Heart left ventricle (tissue), 16 donors: ENCODE measurements at places on chromosomes 2 and 18. TPM values are rescaled to one million over a fixed set of nuclear protein-coding genes. Genes with fewer than 3 reads are reported as not detected.

DNA sequence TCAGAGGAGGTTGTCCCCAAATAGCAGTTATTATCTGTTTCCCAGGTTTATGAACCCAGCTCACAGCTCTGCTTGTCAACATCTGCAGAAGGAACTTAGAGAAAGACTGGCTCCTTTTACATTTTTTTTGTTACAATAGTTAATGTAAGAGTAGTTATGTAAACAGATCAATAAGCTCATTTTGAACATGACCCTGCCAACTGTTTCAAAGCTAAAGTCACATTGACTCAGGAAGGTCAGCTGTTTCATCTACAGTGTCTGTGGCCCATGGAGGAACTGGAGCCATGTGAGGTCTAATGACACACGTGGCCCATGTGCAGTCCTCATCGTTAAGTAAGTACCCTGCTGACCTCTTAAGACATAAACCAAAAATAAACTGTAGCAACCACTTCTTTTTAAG, 97.1 kb downstream of the SH3RF3 start:
- DNase-seq: no peak

DNA sequence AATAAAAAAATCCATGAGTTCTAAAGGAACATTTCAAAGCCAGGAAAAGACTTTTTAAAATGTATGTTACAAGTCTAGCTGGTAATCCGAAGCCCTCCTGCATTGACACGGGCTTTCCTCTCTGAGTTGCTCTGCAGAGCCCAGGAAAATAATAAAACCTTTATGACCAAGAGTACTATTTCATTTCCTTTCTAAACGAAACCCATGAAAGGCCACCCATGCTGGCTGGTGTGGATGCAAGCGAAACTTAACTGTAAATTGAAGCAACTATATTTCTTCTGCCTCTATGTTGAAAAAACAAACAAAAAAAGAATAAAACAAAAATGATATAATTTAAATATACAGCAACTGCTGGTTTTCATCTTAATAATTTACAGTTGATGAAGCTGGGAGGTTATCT, 41.3 kb upstream of the ZNF532 start:
- DNase-seq: no peak

- DNase-seq: no peak
These were observed 1.1 kb upstream of the SPAST start for GRCh38 chr2:32061973-32062861.

DNA sequence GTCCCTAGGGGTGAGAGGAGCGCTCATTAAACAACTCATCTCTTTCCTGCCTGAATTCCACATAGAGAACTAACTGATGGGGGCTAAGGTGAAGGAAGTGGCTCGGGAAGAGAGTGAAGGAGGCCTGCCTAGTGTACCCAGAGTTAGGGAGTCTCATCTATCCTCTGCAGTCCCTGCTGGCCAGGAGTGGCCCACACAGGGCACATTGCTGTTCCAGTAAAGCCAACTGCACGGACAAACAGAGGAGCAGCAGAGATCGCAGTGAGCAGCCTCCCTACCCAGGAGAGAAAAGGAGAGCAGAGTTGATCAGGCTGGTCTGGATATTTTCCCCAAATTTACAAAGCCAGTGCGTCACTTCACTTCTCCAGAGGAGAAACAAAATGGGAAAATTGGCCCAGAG, 16.9 kb upstream of the FN1 start:
- no peak for DNase-seq

DNA sequence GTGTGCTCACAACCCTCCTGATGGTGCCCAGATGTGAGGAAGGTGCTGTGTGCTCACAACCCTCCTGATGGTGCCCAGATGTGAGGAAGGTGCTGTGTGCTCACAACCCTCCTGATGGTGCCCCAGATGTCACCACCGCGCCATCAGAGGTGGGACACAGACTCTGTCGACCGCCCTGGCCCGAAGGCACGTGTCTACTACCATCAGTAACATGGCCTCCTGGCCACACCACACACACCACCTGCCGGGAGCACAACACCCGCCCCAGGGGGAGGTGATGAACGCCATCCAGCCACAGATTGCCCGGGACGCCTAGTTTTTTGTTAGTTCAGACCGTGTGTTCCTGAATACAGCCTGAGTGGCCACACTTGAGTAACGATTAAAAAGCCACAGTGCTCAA, 24.5 kb downstream of the HDAC4 start:
- DNase-seq: no peak

GRCh38 chr2:174492963-174493431, 6.2 kb upstream of the GPR155 start:
- DNase-seq: no peak

DNA sequence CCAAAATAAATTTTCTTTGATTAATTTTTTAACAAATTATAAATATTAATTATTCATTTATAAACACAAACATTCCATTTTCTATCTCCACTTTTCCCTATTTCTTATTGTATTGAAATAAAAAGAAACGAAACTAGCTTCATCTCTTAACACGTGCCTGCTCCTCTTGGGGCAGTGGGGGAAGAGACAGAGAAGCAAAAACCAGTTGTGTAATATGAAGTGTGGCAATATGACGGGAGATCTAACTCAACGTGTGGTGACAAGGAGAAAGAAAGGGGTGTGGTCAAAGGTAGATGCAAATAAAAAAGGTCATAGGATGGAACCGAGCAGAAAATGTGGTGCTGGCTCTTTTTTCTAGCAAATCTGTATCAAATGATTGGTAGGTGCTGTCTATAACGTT, 106.9 kb upstream of the SLC8A1 start:
- DNase-seq: no peak

DNA sequence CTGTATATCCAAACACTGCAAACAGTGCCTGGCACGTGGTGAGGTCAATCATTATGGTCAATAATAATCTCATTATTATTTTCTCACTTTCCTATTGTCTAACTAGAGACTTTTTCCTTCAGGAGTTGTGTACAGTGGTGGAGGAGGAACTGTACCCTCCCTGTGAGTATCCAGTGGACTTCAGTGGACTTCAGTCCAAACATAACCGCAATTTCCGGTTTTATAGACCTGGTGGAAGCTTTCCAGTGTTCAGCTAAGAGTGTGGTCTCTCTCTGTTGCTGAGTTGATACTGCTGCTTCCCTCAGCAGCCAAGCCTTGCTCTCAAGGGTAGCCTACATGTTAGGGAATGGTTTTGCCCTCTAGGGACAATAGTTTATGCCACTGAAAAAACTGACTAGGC, 447.1 kb downstream of the TMEM182 start:
- no peak for DNase-seq

DNA sequence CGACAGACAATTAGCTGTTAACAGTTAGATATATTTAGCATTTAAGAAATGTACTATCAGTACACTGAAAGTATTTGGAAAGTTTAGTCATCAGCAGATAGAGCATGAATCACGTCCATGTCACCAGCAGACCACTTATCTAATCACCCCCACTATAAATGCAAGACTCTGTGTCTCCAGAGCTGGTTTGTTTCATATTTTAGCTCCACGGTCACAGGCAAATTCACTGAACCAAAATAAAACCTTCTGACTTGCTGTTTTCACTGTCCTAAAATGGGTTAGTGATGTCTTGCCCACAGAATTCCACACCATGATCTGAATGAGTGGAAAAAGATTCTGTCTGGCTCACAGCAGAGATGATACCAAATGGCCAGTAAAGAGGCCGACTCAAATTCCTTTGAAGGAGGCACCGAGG, 64.9 kb downstream of the CDH2 start:
- no peak for DNase-seq

DNA sequence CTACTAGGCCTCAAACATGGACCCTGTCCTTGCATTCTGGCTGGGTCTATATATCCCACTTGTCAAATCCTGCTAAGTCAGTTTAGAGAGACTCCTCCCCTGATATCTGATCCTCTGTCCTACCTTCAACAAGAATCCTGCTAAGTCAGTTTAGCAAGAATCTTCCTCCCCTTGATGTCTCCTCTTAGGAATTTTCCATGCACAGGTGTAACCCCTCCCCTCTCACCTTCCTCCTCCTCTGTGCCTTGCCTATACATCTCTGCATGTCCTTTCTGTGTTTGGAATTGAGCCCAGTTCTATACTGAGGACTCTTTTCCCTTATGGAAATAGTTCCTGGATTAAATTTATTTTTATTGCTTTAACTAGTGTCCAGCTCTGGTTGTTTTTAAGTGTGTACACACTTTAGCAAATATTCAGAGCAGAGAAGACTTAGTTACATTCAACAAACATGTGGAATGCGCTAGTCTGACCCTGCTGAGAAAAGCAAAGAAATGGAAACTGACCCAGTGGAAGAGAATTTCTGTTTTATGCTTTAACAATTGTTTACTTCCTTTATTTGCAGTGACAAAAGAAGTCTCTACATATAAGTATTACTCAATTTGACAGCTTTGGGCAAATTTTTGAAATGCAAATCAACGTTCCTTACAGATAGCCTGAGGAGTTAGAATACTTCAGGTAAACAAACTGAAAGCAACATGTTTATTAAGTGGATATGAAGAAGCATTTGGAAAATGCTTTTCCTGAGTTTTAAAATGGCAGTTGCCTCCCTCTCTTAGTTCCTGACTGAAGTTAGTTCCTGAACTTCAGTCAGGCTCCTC, 80.6 kb downstream of the RIT2 start:
- no peak for DNase-seq

DNA sequence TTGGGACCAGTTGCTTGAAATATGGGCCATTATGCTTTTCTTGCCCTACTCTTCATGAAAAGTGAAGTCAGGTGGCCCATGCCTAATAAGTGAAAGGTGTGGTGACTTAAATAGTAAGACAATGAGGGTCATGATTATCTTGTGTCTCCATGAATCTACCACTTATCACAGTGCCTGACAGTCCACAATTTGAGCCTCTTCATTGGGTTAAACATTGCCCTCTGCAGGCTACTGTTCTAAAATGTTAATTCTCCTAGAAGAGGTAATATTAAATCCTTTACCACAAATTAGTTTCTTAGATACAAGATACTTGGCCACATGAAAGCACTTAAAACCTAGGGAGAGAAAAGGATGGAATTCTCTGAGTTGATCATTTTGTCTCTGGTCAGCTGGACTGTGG, 4.0 kb downstream of the EGR4 start:
- no peak for DNase-seq

- DNase-seq: no peak
These were observed 139.4 kb upstream of the GPC1 start for GRCh38 chr2:240296104-240296406.

- DNase-seq: no peak
These were observed 382.0 kb downstream of the SOX11 start for GRCh38 chr2:6074089-6074643.

GRCh38 chr2:58010599-58010998, 36.0 kb upstream of the VRK2 start:
- DNase-seq: no peak

GRCh38 chr2:207110715-207111114, 55.0 kb downstream of the KLF7 start:
- no peak for DNase-seq

GRCh38 chr2:63049211-63049969, 1.2 kb upstream of the OTX1 start:
- DNase-seq: no peak

DNA sequence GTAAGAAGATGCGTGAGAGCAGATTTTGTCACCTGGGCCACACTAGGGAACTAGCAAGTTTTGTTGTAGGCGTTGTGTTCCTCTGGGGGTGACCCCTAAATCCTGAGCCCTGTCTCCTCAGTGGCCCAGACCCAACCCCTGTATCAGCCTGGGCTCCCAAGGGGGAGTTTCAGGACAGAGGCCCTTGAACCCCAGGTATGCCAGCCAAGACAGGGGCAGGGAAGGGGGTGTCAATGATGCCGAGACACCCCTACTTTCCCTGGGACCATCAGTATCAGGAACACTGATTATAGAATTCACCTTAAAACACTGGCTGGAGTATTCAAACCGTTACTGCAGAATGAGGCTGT, 39.1 kb upstream of the RPL31 start:
- no peak for DNase-seq

GRCh38 chr2:118861731-118862130, 14.3 kb upstream of the EN1 start:
- no peak for DNase-seq

DNA sequence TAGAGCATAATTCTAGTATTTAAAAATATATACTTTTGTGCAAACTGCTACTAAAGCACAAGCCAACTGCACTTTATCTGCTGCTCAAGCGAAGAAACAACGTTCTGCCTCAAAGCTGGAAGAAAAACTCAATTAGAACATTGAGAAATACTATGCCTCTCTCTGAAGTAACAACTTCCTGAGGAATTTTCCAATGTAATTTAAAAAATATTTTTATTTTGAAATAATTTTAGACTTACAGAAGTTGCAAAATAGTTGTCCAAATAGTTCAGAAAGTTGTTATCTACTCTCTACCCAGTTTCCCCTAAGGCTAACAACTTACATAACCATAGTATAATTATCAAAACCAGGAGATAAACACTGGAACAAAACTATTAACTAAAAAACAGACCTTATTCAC, 12.3 kb upstream of the POLI start:
- no peak for DNase-seq

GRCh38 chr2:237726401-237726830, 72.2 kb upstream of the RBM44 start:
- DNase-seq: no peak

DNA sequence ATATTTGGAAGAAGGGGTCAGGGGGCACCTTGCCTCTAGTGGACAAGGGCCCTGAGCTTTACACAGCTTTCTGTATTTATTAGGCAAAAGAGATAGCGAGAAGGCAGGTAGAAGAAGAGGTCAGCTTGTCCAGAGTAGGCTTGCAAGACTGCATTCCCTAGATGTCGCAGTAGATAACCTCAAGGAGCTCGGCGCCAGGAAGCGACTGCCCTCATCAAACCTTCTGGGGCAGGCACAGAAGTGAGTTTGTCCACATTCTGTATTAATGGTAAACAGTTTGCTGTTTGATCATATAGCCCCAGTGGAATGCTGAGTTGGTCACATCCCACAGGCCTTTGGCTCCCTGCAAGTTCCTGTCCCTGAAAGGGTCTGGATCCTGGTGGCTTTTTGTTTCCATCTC, 7.0 kb downstream of the CHCHD5 start:
- DNase-seq: no peak

DNA sequence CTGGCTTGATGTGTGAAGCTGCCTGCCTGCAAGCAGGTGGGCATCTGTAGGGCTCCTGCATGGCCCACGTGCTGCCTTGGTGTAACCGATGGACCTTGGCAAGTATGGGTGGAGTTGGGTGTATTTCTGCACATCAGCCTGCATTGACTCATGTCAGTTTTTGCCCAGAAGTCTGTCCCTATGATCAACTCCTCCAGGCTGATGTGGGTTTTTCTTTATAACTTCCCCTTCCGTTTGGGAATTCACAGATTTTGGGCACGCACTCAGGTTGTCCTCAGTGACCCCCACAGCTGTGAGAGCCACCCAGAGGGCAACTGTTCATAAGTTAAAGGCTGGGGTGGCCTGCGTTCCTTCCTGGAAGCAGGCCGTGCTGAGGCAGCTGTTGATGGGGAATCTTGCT, 123.3 kb downstream of the NCK2 start:
- DNase-seq: peak; percentile 35

Gene RNF152
- 10.5 TPM for total RNA-seq

Gene LMAN1
- 71.1 TPM for total RNA-seq

Gene CACNB4
- 0.39 TPM for total RNA-seq

Gene CLK1
- 32.0 TPM for total RNA-seq

Gene UGT1A4
- total RNA-seq: not detected

Gene NFATC1
- total RNA-seq: 15.3 TPM

Gene GALR1
- not detected for total RNA-seq

Gene SLC4A3
- 457 TPM for total RNA-seq
